ENCODE measurements at places on chromosomes 7 and 10.

DNA sequence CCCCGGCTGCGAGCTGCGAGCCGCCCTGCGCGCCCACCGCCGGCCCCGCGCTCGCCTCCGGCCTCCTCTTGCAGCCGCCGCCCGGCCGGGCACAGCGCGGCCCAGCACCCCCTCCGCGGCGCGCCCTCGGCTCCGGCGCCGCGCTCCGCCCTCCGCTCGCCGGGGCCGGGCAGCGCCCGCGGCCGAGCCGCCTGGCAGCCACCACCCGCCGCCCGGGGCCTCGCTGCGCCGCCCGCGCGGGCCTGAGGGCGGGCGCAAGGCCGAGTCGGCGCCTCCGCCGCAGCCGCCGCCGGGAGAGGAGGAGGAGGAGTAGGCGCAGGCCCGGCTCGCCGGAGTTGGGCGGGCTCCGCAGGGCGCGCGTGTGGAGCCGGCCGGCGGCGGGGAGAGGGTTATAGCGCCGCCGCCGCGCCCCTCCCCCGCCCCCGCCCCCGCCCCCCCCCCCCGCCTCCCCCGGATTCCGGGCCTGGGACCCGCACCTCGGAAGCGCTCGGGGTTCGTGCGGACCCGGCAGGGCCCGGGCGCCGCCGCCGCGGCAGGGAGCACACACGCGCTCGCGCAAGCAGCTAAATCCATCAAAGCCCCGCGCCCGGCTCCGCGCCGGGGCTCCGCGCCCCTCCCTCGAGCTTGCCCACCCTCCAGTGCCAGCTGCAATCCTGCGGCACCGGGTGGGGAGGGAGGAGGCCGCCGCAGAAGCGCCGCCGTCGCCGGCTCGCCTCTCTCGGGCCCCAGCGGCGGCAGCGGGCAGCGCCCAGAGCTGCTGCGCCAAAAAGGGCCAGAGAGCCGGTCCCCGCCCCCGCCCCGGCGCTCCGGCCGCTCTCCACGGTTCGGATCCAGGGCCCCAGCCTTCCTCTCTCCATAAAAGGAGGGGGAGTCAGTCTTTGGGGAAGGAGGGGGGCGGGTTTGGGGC is at the start of gene PDGFA:
Gene PDGFA, minus strand, starts transcription at position 363 of the 907 bp plus-strand sequence. CDS start 845 bp downstream, outside the sequence.
- peak; percentile 82 for DNase-seq

GRCh38 chr10:14742815-14743214 is 31.9 kb downstream of the FAM107B start:
- DNase-seq: no peak

GRCh38 chr7:135662373-135663114 is at the start of gene STMP1:
Gene STMP1 (plus strand): TSS chr7:135662514.
- peak; percentile 76 for DNase-seq

- peak; percentile 85 for DNase-seq
Observed at GRCh38 chr7:144720149-144720548, 115.7 kb downstream of the TPK1 start.

DNA sequence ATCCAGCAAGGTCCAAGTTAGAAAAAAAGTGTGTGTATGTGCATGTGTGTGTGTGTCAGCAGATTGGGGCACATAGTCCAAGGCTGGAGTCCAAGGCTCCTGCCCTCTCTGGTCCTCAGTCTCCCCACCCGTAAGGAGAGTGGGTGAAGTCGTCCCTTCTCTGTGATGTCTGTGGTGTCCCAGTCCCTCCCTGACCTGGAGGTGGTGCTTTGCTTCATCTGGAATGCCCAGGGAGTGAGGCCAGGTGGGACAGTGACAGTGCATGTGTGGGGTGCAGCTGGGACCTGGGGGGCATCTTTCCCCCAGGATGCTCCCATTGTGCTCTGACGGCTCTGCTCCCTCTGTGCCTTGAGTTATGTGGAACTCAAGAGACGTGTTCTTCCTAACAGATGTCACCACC is 18.0 kb downstream of the AQP1 start:
- no peak for DNase-seq

- no peak for DNase-seq
Observed at GRCh38 chr7:117319181-117319580, 3.7 kb downstream of the WNT2 start.

DNA sequence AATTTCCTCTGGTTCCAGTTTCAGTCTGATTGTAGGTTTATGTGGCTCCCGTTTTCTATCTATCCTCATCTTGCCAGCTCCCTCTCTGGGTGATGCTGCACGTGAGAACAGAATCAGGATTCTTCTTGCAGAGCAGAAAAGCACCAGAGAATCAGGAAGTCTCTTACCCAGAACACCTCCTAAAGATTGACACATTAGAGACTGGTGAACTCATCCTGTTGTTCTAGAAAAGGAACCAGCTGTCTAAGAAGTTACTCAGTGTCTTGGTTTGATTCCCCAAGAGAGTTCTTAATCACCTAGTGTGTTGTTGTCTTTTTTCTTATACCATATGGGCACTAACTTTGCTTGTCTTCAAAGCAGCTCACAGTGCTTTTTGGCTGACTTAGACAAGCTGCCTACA is 152.4 kb downstream of the DGKI start:
- DNase-seq: no peak

DNA sequence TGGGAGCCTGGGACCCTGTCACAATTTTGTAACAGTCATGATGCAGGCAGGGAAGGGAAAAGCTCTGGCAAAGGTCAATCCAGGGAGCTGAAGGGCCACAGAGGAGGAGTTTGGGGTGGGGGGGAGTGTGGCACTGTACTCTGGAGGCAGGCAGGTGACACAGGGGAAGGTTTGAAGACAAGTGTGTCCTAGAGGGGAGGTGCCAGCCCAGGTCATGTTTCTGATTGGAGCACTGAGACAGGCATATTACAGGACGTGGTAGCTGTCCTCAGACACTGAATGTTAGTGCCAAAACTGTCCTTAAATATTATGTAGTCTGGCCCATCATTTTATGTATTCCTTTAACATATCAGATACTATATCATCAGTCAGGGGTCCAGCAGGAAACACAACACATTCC is 75.6 kb upstream of the LRRC4 start:
- no peak for DNase-seq

GRCh38 chr7:50207686-50208255 is 96.7 kb upstream of the IKZF1 start:
- DNase-seq: no peak

DNA sequence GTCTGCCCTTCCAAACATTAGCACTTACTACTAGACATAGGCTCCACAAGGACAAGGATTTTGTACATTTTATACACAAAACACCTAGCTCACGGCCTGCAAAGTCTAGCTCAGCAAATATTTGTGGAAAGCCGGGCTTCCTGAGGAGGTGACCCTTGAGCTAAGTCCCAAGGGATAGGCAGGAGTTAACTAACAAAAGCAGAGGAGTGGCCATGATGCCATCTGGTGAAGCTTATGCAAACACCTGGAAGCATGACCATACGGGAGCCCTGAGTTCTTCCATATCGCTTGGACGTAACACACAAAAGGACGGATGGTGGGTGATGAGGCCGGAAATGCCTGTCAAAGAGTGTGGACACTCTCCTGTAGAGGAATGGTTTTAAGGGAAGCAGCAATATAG is 25.9 kb upstream of the YAE1 start:
- DNase-seq: no peak

DNA sequence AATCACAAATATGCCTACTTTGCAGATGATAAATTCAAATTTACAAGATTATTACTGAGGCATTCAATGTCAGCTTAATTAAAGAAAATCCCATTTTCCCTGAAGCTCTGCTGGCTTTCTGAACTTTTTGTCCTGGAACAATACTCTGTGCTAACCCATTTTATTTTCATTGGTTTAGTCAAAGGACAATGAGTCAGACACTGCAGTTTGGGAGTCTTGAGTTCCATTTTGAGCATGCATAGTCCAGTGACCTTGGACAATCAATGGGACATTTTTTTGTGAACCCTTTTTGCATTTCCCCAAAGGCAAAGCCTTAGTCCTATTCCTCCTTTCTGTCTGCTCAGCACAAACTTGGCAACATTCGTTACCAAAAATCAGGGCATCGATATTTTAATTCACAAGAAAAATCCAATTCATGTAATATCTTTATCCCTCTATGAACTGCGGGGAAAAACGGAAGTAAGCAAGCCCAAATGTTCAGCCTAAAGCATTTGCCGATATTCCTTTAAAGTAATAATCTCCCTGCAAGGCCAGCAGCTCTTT is 339.8 kb downstream of the RNLS start:
- DNase-seq: no peak

GRCh38 chr7:139675127-139676125 is 102.4 kb downstream of the HIPK2 start:
- DNase-seq: no peak

GRCh38 chr10:22825841-22826240 is 102.0 kb upstream of the ARMC3 start:
- DNase-seq: no peak

DNA sequence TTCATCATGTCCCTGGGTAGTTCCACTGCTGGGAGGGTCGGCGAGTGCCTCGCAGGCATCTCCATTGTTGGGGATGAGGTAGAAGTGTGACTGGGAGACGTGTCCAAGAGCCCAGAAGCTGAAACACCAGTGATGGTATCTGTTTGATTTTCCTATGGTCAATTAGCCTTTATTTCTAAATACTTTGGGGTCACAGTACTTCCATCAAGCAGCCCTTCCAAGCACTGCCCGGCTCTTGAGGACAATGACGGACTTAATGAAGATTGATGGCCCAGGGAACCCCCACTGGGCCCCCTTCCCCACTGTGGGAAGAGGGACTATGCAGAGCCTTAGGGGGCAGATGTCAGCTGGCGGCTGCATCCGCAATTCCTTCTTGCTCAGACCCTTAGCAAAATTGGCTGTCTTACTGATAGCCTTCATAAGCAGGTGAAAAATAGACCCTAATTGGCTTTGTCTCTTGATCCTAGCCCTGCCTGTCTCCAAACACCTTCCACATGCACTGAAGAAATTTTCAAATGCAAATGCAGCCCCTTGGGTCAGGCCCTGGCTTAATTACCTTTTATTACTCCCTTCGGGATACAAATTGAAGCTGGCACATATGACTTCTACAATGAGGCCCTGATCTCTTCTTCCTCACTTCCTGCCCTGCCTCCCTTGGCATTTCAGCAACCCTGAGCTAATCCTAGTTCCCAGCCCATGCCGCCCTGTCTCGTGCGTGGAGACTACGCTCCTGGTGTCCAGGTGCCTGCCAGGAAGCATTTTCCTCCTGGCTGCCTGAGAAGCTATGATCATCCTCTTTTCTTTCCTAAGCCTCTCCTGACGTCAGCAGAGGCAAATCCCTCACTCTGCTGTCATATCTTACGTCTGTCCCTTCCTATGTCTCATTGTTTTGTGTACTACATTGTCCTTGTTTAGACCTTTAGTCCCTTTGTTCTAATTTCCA is 124.5 kb upstream of the GDF10 start:
- no peak for DNase-seq

DNA sequence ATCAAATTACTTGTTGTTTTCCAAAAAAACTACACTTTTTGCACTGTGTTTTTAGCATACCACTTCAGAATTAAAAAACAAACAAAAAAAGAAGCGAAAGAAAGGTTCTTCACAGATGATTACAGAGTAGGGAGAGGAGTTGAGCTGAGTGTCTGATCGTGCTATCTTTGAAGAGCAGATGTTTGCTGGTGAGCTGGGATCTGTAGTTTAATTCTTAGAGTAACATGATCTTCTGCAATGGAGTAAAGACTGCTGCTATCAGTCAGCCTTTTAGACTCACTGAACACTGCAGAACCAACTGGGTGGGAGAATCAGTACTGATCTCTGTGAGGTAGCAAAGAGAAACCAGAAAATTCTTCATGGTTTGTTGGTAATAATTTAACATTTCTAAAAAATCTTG is 1197.8 kb upstream of the SORCS1 start:
- no peak for DNase-seq

- DNase-seq: no peak
Observed at GRCh38 chr7:42020061-42020460, 216.9 kb downstream of the GLI3 start.

DNA sequence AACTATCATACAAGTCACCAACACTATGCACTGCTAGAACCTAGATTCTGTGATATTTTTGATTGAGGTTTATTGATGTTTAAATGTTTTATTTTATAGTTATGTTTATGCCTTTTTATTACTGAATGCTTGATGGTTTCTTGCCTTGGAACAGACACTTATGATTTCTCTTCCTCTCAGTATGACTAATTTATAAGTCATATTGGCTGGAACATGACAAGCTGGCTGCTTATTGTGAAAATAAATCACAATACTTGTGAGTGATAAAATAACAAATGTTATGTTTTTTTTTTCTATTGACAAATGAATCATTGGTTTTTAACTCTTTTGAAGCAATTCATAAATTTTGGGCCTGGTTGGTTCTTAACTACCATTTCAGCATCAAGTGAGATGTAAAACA is 142.0 kb upstream of the MALRD1 start:
- no peak for DNase-seq

- DNase-seq: no peak
Observed at GRCh38 chr10:119495021-119495505, 47.5 kb downstream of the RGS10 start.

- no peak for DNase-seq
Observed at GRCh38 chr7:31027161-31027965, 24.7 kb upstream of the ADCYAP1R1 start.

GRCh38 chr7:103762065-103762760 is 227.2 kb downstream of the RELN start:
- DNase-seq: no peak

Data from NCI-H226 (cell line).